ENCODE measurements at places on chromosomes 4 and X.
A peak's percentile ranks its signal among the peaks of the same experiment; 100 is the strongest.

- peaks cover 15% of the 10 kb centered on the region for H3K27me3 ChIP-seq
- peaks cover 9% of the 10 kb centered on the region for H3K4me1 ChIP-seq
- peak overlapping the region; percentile 53 for H3K4me3 ChIP-seq
- H3K27ac ChIP-seq: peak overlapping the region; percentile 75
Observed at GRCh38 chr4:83328521-83329187, 6.0 kb downstream of the HPSE start.

- DNase-seq: no peak
- no peak overlapping the region for H3K4me3 ChIP-seq
- no peaks in the 10 kb centered on the region for H3K36me3 ChIP-seq
- H3K27me3 ChIP-seq: peaks cover 4% of the 10 kb centered on the region
- no peak overlapping the region for H3K27ac ChIP-seq
Observed at GRCh38 chr4:5858020-5858769, 34.7 kb downstream of the CRMP1 start.

DNA sequence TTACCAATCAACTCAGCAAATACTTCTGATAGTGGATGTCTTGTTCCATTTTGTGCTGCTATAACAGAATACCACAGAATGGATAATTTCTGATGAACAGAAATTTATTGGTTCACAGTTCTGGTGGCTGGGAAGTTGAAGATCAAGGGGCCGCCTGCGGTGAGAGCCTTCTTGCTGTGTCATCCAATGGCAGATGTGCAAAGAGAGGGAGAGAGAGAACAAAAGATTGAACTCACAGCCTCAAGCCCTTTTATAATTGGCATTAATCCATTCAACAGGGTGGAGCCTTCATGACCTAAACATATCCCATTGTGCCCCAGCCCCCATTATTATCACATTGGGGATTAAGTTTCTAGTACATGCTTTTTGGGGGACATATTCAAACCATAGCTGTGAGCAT, 86.1 kb downstream of the ADGRG4 start:
- H3K27me3 ChIP-seq: no peaks in the 10 kb centered on the region
- H3K36me3 ChIP-seq: no peaks in the 10 kb centered on the region
- H3K4me1 ChIP-seq: no peaks in the 10 kb centered on the region
- H3K27ac ChIP-seq: no peak overlapping the region
- H3K4me3 ChIP-seq: no peak overlapping the region
- DNase-seq: no peak

GRCh38 chr4:10715135-10715534, 30.6 kb upstream of the CLNK start:
- H3K36me3 ChIP-seq: no peaks in the 10 kb centered on the region
- DNase-seq: no peak
- H3K27ac ChIP-seq: no peak overlapping the region
- H3K27me3 ChIP-seq: no peaks in the 10 kb centered on the region
- H3K4me3 ChIP-seq: no peak overlapping the region

DNA sequence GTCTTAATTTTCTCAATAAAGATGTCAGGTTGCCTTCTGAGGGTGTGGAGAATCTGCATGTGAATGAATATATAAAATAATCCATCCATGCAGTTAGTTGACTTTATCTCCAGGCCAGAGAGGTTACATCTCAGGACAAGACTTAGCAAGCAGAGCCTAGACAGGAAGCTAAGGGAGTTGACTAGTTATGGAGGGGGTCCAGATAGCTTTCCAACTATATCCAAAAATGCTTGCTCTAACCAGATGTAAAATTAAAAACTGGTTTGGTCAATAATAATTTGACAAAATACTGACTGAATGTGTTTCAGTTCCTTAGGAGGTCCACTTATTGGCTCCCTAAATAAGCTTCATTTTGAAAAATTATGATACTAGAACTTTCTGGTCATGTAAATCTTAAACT, 101.4 kb downstream of the PAPSS1 start:
- DNase-seq: no peak
- peaks cover 35% of the 10 kb centered on the region for H3K36me3 ChIP-seq
- no peak overlapping the region for H3K27ac ChIP-seq
- no peak overlapping the region for H3K4me3 ChIP-seq
- H3K27me3 ChIP-seq: no peaks in the 10 kb centered on the region
- peaks cover 5% of the 10 kb centered on the region for H3K4me1 ChIP-seq

DNA sequence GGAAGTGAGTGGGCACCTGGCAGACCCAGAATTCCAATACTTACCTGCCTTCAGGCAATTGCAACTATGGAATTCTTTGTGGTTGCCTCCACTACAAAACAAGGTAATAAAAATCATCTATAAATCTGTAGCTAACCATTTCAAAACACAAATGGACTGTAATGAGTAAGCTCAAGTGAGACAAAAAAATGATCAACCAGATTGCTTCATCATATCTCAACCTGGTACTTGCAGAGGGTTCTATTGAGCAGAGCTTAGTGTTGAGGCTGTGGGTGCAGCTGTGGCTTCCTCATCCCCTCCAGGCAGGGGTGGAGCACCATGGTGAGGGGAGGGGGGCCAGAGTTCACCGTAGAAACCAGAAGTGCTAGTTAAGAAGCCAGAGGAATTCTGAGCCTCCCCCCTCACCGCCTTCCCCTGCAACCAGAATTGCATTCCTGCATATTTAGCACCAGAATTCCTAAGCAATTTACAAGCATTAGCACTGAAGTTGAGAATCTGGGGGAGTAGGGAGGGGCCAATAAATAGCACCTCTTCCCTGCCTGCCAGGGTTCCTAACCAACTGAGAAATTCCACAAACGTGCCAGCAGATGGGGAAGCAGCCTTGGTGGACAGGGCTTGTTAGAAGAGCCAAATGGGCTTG, 11.5 kb downstream of the CTAG1A start:
- H3K36me3 ChIP-seq: no peaks in the 10 kb centered on the region
- no peaks in the 10 kb centered on the region for H3K27me3 ChIP-seq
- peak; percentile 43 for DNase-seq
- H3K27ac ChIP-seq: no peak overlapping the region
- no peak overlapping the region for H3K4me3 ChIP-seq
- H3K4me1 ChIP-seq: no peaks in the 10 kb centered on the region

DNA sequence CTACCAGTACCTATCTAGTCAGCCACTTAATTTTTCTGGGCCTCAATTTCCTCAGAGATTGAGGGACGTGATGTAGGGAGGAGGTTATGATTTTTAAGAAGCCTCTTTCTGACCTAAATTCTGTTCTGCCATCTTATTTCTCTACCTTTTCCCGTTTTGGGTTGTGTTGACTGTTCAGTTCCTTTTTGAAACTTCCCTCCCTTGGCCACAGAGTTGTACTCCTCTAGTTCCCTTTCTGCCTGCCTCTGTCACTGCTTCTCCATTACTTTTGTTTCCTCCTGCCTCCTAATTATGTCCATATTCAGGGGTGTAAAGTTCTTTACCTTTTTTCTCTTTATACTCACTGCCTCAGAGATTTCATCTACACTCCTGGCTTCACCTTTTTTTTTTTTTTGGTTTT, 25.4 kb downstream of the CLCN5 start:
- H3K4me1 ChIP-seq: peaks cover 6% of the 10 kb centered on the region
- DNase-seq: no peak
- no peak overlapping the region for H3K27ac ChIP-seq
- peaks cover 9% of the 10 kb centered on the region for H3K36me3 ChIP-seq

- H3K27me3 ChIP-seq: no peaks in the 10 kb centered on the region
- H3K4me1 ChIP-seq: peaks cover 9% of the 10 kb centered on the region
- no peak for DNase-seq
Observed at GRCh38 chrX:7069556-7069955, 78.0 kb upstream of the STS start.
